NCI-H1105 (cell line): ENCODE measurements at places on chromosomes 11 and 22.
A peak's percentile ranks its signal among the peaks of the same experiment; 100 is the strongest.

DNA sequence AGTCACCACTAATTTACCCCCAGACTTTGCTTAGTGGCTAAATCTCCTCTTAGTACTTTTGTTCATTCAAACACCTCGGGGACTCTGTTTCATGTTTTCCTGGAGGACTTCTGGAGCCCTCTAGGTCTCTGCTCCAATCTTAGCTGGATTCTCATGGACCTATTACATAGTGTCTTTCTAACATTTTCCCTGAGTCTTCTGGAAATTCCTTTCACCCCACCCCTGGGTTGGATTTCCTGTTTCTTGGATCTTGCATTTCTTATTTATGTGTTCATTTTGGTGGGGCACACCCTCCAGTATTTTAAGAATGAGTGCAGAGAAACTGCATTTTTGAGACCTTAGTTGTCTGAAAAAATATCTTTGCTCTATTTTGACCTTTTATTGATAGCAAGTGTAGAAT is 220.1 kb downstream of the BLID start:
- no peak for DNase-seq

GRCh38 chr11:104916442-104916841 is 18.2 kb upstream of the CASP12 start:
- no peak for DNase-seq

DNA sequence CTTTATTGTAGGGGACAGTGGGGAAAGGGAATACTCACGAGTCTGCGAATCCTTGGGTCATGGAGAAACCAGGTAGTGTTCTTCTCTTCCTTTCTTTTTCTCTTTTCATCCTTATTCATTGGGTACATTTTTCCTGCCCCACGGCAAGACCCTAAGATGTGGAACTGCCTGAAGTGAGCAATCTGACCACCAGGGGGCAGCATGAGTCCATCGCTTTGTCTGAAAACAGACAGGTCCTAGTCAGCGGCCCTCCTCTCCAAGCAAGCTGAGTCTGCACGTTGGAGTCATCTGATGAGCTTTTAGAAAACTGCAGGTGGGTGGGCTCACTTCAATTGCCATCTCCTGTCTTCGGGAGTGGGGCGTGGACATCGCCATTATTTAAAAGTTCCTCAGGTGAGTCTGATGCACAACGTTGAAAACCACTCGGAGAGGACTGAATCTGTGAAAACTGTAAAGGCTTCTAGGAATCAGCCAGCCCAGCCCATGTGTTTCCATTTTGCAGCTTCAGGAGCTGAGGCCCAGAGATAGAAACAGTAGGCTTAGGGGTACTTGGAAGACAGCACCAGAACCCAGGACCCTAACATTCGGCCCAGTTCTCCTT is 34.0 kb upstream of the FBXO3 start:
- DNase-seq = peak; percentile 67

DNA sequence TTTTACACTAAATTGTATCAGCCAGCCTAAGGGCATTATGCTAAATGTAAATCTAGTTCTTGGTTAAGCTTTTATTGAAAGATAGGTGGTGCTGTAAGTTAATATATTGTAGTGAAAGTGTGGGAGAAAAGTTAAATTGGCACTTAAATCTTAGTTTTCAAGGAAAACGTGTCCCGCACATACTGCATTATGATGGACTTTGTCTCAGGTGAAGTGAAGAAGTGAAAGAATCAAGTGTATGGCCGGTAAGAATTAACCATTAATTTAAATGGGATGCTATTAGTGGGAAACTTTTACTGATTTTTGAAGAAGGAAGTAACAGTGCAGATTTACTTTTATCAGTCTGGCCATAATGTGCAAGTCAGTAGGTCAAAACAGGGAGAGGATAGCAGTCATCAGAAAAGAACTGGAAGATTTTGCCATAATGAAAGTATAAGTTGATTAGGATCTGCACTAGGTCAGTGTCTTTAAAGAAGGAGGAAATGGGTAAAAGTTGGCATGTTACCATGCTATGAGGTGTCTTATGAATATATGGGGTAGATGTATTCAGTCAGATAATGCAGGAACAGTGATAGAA is 81.6 kb downstream of the PDHX start:
- DNase-seq = no peak

- no peak for DNase-seq
Observed at GRCh38 chr22:19982991-19983578, 33.5 kb downstream of the ARVCF start.

- DNase-seq = no peak
Observed at GRCh38 chr11:83007909-83008580, 63.7 kb downstream of the RAB30 start.

DNA sequence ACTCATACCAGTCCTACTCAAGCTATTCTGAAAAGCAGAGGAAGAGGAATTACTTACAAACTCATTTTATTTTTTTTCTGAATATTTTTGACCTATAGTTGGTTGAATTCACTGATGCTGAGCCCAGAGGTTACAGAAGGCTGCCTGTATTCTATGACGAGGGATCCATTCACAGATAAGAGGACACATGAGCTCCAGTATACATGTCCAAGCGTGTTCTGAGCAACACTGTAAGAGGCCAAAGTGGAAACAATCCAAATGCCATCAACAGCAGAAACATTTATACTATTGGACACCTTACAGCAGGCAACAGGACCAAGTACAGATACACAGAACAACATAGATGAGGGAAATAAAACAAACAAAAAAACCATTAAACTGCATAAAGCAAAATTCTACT is 10.3 kb downstream of the KDM4E start:
- peak; percentile 71 for DNase-seq

GRCh38 chr22:36822581-36822980 is 5.7 kb upstream of the PVALB start:
- no peak for DNase-seq

DNA sequence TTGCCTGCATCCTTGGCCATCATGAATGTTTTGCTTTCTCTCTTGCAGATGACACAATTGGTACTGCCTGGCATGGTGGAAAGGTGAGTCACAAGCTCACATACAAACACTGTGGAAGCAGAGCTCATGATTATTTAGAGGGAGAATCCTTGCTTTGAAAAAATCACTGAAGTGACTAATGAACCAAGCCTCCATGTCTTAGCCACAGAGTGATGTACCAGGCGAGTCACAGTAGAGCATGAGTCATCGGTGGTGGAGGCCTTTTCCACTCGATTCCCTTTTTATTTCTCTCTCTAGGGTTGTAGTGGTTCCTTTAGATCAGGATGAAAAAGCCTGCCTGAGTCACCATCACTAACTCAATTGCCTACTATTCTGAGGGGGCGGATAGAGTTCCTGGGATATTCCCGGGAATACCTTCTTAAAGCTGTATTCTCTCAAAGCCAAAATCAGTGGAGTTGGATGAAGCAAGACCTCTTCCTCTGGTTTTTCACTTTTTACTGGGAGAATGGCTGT is 49.6 kb upstream of the ALKBH3 start:
- no peak for DNase-seq

GRCh38 chr11:65778901-65779668 is 1.7 kb downstream of the AP5B1 start:
- no peak for DNase-seq

- DNase-seq = peak; percentile 43
Observed at GRCh38 chr11:68213135-68213515, at the start of gene KMT5B. Gene KMT5B, minus strand, starts transcription at chr11:68213296. Its CDS starts 23,220 bp downstream, at chr11:68190076.

DNA sequence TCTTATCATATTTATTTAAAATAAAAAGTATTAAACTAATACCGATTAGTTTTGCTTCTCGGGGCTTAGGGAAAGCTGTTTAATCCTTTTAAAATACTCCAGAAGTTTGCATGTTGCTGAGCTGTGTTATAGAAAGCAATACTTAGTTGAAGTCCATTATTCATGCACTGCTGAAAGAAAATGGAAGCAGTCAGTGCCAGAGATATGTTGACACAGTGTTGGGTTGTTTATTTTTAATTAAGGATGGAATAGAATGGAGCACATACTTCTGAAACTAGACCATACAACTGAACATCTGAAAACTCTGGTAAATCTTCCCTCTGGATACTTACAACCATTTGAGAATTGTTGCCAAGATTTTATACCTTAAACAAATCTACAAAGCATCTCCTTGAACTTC is 282.7 kb upstream of the CCDC179 start:
- DNase-seq = no peak

GRCh38 chr11:129295746-129296145 is 79.9 kb upstream of the BARX2 start:
- no peak for DNase-seq

DNA sequence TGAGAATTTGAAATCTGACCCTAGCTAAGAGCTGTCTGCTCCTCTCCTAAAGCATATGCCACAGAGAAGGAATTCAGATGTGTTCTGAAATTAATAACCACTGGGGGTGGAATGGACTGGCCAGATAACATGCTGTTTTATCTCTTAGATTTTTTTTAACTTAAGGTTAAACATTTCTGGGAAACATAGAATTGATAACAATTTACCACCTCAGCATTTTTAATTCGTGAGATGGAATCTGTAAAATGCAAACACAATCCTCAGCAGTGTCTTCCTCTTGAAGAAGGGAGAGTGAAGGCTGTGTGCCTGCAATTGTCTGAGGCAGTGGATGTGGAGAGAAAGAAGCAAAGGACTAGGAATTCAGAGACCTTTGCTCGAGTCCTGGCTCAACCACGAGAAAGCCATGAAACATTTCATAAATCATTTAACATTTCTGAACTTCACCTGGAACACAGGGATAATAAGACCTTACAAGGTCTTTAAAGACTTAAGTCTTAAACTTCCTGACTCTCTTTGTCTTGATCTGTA is at the start of gene SLC5A12:
Gene SLC5A12, minus strand, starts transcription at position 113 of the 528 bp plus-strand sequence. CDS start 346 bp downstream, outside the sequence.
- no peak for DNase-seq

DNA sequence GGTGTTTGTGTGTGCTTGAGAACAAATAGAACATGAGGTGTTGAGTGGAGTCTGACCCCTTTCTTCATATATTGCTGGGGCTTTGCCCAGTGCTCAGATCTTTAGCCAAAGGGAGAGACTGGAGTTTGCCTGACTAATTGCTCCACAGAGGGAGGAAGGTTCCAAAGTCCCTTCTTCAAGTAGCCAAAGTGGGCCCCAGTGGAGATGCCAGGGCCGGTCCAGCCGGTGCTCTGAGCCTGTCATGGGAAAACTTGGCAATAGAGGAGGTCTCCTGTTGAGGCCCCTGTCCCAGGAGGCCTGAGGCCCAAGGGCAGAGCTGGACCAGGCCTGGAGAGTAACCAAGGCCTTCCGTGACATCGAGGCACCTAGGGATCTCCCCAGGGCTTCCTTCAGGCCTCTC is 112.3 kb downstream of the DSCAML1 start:
- DNase-seq = no peak

DNA sequence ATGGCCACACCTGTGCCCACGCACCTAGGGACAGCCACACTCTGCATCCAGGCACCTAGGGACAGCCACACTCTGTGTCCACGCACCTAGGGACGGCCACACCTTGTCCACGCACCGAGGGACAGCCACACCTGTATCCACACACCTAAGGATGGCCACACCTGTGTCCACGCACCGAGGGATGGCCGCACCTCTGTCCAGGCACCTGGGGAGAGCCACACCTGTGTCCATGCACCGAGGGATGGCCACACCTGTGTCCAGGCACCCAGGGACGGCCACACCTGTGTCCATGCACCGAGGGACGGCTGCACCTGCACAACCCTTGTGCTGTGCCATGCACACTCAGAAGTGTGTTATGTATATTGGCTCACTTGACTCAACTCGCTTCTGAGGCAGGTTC is 10.8 kb downstream of the OVOL1 start:
- no peak for DNase-seq
